ENCODE measurements at places on chromosomes 5 and 9.

- DNase-seq = no peak
These were observed 105.2 kb downstream of the WNK2 start for GRCh38 chr9:93288891-93289883.

DNA sequence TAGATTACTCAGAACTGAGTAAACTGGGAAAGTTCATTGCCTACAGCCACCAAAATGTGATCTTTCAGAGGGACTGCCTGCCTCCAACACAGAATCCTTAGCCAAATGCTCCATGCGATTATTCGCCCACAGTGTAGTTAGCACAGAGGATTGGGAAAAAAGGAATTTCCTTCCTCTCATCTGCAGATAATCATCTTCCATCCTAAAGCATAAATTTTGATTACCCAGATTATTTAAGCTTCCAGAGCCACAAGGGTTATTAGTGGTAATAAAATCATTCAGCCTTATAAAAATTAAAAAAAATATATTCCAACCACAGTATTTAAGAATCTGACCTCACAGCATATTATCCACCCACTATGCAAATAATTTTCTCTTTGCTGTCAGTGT lies 285.3 kb upstream of the GRAMD2B start:
- DNase-seq = no peak

DNA sequence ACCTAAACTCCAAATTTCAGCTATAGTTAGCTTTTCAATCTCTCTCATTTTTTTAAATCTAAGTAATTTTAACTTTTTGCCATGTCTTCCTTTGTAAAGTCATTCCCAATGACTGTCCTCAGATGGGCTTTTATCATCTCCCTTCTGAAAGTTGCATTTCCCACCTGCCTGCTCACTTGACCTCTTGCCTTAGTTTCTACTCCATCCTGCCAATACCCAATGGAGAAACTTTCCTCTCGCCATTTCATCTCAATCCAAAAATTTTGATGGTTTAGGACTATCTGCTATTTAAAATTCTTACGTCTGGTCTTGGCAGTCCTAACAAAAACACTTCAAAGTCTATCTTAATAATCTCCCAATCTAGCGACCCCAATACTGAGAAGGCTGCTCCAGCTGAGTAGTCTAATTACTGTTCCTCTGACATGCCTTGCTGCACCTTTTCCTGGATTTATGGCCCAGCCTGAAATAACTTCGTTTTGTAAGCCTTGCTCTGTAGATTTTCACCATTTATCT lies 231.3 kb downstream of the PRR16 start:
- DNase-seq = no peak

- no peak for DNase-seq
These were observed at the start of gene PIP5K1B for GRCh38 chr9:68704814-68705530. Gene PIP5K1B (plus strand): TSS chr9:68705240. CDS start chr9:68822615, 117,375 bp downstream.

DNA sequence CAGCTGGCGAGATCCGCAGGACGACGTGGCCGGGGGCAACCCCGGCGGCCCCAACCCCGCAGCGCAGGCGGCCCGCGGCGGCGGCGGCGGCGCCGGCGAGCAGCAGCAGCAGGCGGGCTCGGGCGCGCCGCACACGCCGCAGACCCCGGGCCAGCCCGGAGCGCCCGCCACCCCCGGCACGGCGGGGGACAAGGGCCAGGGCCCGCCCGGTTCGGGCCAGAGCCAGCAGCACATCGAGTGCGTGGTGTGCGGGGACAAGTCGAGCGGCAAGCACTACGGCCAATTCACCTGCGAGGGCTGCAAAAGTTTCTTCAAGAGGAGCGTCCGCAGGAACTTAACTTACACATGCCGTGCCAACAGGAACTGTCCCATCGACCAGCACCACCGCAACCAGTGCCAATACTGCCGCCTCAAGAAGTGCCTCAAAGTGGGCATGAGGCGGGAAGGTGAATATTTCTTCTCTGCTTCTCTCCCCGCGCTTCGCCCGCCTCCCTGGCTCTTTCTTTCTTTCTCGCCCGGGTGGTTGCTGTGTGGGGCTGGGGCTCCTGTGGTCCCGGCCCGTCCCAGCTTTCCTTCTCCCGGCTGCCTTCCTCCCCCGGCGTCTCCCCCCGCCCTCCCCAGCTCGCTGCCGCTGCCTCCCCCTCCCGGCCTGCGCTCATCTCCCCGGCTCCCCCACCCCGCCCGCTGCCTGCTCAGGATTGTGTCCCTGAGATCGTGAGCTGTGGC lies 2.2 kb downstream of the NR2F1 start:
- DNase-seq = no peak

All from activated CD4-positive, alpha-beta T cell treated with anti-CD3 and anti-CD28 coated beads for 24 hours (primary cell).